Bronchial epithelial cell (primary cell): ENCODE measurements at places on chromosomes 7 and 10.

GRCh38 chr7:26664274-26664673 lies 200.1 kb downstream of the SKAP2 start:
- no peak for DNase-seq

- no peak for DNase-seq
Observed at GRCh38 chr7:72057796-72058195, 354.3 kb downstream of the CALN1 start.

DNA sequence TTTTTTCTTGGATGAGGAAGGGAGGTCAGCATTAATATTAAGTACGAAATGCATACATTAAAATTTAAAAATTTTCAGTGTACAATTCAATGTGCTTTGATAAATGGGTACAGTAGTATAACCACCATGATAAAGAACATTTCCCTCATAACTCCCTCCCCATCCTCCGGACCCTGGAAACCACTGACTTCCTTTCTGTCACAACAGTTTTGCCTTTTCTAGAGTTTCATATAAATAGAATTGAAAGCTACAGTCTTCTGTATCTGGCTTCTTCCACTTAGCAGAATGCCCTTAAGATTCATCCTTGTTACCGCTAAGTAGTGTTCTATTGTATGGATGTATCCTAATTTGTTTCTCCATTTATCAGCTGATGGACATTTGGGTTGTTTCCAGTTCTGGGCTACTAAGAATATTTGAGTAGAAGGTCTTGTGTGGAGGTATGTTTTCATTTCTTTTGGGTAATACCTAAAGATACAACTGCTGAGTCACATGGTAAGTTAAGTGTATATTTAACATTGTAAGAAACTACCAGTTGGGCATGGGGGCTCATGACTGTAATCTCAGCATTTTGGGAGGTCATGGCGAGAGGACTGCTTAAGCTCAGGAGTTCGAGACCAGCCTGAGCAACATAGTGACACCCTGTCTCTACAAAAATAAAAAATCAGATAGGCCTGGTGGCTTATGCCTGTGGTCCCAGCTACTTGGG lies 30.8 kb downstream of the ABI1 start:
- DNase-seq = no peak

DNA sequence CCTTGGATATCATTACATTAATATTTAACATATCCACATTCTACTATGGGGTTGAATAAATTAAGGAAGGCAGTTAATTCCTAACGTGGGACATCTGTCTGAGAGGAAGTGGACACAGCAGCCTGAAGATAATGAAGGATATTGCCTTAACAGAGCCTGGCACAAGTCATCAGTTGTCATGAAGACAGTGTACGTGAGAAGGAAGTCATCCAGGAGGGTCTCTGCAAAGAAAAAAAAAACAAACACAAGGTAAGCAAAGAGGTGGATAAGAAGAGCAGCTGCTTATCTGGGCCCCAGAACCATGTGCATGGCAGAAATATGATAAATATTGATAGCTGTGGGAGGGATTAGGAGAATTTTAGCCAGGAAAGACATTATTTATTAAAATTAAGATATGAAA lies 190.0 kb downstream of the RAPGEF5 start:
- DNase-seq = no peak

- no peak for DNase-seq
Observed at GRCh38 chr10:14587540-14588083, 187.1 kb downstream of the FAM107B start.
